ENCODE measurements at places on chromosomes 2 and 18.

DNA sequence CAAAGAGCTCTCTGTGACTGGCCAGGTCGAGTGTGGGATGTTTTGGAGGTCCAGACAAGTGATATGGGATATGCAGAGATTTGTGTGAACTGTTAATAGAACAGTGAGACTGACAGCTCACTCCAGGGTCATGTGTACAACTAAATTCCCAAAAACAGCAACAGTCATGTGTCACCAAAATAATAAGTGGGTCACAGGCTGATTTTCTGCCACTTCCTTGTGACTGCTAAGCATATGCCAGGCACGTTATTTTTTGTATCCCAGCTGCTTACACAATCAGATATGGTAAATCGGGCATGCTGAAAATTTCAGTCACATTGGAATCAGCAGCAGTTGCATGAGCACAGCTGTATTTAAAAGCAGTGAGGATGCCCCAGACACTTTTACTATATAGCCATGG lies 198.7 kb downstream of the PTGR3 start:
- no peak for DNase-seq

- no peak for DNase-seq
Observed at GRCh38 chr2:128798502-128799283, 480.0 kb upstream of the HS6ST1 start.

- peak; percentile 51 for DNase-seq
Observed at GRCh38 chr2:40412456-40412855, 39.4 kb downstream of the SLC8A1 start.

- no peak for DNase-seq
Observed at GRCh38 chr2:26653207-26654060, 12.3 kb upstream of the CIB4 start.

- no peak for DNase-seq
Observed at GRCh38 chr2:155947069-155947468, 385.5 kb downstream of the NR4A2 start.

DNA sequence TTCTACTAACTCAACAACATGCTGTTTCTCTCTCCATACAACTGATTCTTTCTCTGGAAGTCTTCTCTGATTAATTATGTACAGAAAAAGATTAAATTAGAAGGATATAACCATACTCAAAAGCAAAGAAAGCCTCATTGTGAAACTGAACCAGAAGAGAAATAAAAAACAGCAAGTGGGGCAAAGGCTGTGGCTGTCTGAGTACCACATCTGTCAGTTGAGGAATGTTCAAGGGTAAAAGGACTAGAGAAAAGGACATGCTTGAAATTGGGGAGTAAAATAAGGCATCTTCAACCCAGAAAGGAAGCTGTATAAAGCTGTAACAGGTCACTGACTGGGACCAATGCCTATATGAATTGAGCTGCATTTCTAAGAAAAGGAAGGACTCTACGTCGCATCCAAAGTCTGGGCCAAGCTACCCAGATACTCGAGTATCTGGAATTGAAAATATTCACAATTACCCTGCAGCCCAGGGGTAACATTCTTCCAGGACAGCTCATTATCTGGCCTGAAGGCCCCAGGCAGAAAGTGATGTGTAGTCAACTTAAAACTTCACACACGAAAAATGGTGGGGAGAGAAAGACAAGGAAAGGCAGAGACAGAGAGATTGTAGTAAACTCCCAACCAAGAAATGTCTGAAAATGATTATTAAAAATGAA lies 356.0 kb upstream of the GALNT5 start:
- DNase-seq: peak; percentile 90
